ENCODE measurements at places on chromosomes 2 and 18.

DNA sequence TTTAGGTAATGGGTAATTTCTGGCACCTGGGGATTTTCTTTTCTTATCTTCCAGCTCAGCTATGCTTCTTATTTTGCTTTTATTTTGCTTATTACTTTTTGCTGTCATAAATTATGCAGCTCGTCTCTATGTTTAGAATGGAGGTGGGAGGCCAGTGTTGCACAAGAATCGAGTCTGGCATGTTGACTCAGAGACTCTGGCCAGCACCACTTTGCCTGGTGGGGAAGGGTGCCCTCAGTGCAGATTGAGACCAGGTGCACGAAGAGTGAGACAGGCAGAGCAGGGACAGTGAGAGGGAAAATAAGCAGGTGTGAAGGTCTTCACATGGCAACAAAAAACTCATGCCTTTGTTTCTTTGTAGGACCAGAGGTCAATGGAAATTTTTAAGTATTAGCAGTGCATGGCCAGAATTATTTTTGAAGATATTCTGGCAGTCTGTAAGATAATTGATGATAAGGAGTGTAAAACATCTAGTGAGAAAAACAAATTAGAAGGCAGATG, 59.2 kb upstream of the SLC5A7 start:
- no peak for DNase-seq

GRCh38 chr2:60861736-60862135, 19.6 kb upstream of the REL start:
- DNase-seq: no peak

- no peak for DNase-seq
Observed at GRCh38 chr18:9008709-9009635, 93.5 kb upstream of the NDUFV2 start.

- DNase-seq: no peak
Observed at GRCh38 chr2:63765117-63765516, 76.6 kb upstream of the UGP2 start.

DNA sequence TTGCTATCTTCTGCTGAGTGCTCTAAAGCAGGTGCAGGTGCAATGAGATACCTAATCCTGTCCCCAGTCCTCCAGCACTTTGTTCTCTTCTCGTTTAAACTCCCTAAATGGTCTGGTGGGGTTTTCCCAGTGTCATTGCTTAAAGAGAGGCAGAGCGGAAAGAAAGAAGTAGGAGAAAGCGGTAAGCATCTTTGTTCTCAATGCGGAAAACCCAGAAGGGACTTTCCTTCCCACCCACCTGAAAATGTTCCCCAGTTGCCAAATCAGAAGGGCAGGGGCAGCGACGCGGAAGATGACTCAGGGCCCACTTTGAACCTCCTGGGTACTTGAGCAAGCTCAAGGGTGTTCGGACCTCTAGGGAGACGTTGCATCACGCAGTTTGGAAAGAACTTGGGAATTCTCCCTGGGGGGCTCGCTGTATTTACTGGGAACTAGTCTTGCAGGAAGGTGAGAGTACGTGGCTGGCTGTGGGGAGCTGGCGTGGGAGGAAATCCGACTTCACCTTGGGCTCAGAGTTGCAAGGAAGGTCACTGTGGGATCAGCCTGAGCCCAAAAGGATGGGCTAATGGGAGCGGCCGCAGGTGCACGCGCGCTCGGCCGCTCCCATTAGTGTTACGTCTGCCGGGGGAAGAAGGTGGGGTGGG, 589 bp upstream of the SGPP2 start:
- peak; percentile 39 for DNase-seq

DNA sequence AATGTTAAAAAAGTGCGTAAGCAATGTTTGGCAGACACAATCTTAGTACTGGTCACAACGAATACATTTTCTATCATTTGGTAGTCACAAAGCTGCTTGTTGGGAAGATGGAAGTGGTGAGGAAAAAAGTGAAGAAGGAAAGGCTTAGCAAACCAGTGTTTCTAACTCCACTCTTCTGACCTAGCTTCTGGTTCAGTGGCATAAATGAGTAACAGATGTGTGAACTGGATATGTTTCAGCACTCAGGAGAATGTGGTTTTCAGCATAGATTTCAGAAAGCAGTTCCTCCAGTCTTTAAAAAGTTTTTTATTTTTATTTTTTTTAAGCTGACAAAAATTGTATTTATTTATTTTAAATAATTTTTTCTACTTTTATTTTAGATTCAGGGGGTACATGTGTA, 357.1 kb downstream of the CPS1 start:
- no peak for DNase-seq

DNA sequence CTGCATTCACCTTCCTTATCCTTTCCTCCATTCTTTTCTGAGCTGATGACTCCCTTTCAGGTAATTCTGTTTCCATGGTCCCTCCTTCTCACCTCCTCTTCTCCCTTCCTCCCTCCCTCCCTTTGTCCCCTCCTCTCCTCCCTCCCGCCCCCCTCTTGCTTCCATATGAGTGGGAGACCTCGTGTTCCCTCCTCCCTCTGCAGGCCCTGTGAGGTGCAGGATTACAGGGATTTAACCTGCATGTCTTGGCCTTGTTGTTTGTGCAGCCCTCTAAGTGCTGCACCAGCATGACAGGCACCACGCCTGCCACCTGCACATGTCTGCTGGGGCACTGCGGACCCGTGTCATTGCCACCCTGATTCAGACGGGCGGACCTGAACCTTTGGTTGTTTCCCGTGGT, 103.1 kb downstream of the SNTG2 start:
- no peak for DNase-seq

GRCh38 chr18:27239669-27240068, 54.6 kb upstream of the CHST9 start:
- DNase-seq: no peak

GRCh38 chr2:167504061-167504460, 615.8 kb downstream of the XIRP2 start:
- no peak for DNase-seq

DNA sequence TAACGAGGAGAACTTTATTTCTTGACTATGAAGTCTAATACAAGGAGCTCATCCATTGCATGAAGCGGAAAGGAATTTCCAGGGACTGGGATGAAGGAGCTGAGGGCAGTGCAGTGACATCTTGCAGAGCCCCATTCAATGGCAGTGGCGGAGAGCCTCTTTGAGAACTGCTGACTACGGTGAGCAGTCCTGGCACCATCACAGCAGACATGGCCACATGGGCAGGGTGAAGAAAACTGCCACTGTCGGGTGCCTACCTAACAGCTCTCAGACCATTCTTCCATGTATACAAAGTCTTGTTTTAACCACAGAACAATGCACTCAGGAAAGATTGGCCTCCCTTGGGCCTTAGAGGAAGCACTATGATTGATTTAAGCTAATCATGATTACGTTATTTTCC, 506.1 kb upstream of the DCC start:
- no peak for DNase-seq

- no peak for DNase-seq
Observed at GRCh38 chr2:15159206-15159605, 401.9 kb downstream of the NBAS start.

DNA sequence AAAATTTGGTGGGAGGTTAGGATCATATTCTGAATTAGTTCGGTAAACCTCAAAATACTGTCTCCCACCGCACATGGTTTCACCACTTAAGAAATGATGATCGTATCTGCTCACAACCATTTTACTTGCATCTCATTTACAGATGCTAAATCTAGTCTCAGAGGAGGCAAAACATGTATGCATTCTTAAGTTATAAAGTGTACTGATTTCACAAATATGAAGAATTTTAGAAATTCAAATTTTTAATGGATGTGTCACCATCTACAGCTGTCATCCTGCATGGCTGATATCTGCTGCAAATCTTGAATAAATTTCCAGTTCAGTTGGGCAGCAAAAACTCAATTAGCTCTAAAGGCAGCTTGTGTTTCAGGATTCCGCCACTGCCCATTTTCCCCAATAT, 243.3 kb upstream of the KCNJ3 start:
- no peak for DNase-seq

GRCh38 chr18:13178197-13178596, 40.4 kb upstream of the LDLRAD4 start:
- no peak for DNase-seq

GRCh38 chr2:25673300-25674076, at the start of gene DTNB:
Gene DTNB, minus strand, starts transcription at chr2:25673577. Its CDS starts 20,917 bp downstream, at chr2:25652660.
- peak; percentile 77 for DNase-seq

GRCh38 chr2:95262896-95263542, 11.2 kb upstream of the PROM2 start:
- no peak for DNase-seq

DNA sequence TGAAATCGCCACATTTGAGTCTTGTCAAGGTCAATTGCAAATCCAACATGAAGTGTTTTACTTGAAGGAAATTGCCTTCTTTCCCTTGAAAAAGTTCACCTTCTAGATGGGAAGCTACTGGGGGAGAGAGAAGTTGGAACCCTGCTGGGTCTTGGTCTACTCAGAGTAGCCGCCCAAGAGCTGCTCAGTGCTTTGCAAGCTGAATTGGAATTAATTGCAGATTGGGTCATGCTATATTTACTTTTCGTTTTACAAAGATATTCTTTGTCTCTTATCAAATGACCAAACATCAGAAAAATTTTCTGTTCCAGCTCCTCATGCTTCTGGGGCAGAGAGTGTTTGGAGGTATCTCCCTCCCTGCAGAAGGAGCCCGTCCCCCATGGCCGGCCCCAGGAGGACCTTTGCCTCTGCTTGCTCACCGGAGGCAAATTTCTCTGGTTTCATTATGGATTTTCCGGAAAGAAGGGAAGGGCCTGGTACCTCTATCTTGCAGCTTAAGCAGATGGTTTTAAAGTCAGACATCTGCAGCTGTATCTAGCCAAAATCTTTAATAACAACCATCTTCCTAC, 289.7 kb downstream of the MYT1L start:
- no peak for DNase-seq

DNA sequence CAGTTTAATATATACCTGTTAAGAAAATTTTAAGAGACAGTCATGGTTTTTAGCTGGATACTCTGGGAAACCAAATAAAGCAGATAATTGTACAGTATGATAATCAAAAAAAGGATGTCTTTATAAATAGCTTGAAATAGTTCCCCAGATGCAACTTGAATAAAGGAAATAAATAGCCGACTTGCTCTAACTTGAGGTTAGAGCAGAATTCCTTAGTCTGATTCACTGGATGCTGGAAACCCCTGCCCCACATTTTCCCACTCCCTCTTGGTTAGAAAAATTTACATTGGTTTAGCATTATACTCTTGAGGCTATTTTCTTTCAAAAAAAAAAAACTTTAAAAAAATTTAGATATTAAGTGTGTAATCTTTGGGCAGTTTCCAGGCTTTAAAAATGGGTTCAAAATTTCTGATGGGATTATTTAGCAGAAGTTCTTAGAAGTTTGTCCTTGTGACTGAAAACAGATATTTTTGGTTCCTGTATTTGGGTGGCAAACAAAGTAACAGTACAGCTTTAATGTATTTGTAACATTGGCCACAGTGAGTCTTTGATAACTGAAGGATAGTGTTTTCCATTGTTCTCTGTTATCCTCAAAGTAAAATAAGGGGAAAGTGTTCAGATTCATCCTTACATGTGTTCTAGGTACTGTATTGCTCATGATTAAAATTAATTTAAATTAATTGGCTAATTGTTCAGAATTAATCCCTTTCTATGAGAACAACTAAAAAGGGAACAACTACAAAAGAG, 39.6 kb downstream of the ITGAV start:
- no peak for DNase-seq

DNA sequence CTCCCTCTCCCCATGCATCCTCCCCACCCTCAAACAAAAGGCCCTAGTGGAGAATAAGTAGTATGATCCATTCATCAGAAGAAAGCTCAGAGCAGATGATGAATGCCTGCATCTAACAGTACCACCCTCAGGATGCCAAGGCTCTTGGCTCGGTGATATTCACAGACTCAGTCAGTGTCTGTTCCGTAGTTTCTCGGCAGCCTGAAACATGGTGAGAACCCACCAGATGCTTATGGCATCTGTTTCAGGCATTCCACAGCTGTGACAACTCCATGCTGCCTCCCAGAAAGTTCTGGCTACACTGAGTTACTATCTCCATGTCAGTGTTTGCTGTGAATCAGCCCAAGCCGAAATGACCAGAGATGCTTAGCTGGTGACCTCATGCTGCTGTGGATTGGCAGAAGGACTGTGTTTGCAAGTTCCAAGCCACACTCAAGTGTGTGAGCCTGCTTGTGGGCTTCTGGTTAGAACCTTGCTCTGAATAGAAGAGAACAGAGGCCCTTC, 83.9 kb downstream of the WDSUB1 start:
- DNase-seq: no peak

DNA sequence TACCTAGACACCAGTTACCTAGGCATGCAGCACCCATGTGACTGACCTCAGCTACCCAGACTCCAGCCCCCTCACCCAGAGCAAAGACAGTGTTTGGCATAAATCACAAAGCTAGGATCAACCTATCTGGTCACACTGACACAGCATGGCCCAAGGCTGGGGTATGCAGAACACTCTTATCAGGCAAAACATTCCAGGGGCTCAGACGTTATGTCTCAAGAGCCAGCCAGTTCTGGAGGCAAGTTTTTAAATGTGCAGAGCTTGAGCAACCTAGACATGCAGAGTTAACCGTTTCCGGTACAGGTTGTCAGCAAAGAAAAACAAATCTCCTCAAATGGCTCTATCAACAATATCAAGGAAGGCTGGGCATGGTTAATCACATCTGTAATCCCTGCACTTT, 92.8 kb downstream of the AP1S3 start:
- DNase-seq: no peak

DNA sequence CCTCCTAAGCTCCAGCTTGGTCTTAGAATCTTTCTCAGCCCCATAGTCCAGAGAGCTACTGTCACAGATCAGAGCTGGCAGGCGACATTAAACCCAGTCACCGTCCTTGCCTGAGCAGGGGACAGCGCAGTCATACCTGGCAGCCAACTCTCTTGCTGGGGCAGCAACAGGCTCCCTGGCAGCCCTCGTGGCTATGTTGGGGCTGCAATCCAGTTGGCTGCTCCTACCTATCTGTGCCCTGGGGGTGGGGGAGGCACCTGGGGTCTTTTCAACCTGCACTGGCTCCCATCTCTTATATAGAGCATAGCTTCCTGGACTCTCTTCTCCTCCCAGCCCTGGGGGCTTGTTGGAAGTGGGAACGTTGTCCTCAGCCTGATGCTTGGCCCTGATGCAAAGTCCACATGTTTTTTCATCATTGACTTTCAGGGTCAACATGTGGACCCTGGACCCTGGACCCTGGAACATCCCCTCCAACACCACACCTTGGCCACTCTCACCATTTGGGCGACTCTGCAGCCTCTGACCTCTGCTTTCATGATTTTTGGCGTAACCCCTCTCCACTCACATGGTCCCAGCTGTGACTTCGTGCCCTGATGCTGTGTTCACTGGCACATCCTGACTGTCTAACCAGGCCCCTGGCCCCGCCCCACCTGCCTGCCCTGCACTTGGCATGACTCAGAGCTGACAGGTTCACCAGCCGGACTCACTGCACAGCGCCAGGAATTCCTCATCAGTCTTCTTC, 45.6 kb downstream of the ATOH8 start:
- no peak for DNase-seq

- DNase-seq: no peak
Observed at GRCh38 chr2:161417438-161418274, 1.6 kb downstream of the TBR1 start.
